ENCODE measurements at places on chromosomes 4 and X.

- no peak for DNase-seq
Observed at GRCh38 chr4:54794579-54794978, 136.8 kb downstream of the KIT start.

GRCh38 chr4:113365377-113365776 lies 315.9 kb downstream of the ANK2 start:
- no peak for DNase-seq

DNA sequence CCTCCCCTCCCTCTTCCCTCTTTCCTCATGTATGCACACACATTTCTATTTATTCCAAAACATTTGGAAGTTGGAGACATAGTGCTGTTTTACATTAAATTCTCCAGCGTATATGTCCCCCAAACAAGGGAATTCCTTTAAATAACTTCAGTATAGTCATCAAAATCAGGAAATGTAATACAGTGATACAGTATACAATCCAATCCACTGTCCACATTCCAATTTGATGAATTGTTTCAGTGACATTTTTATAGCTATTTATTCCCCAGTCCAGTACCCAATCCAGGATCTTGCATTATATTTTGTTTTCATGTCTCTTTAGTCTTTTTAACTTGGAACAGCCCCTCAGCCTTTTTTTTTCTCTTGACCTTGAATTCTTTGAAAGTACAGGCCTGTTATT lies 233.0 kb downstream of the DKK2 start:
- DNase-seq, result no peak

GRCh38 chr4:161466316-161466715 lies 697.5 kb downstream of the FSTL5 start:
- DNase-seq, result no peak

GRCh38 chrX:10554612-10555270 lies 65.6 kb downstream of the MID1 start:
- no peak for DNase-seq

DNA sequence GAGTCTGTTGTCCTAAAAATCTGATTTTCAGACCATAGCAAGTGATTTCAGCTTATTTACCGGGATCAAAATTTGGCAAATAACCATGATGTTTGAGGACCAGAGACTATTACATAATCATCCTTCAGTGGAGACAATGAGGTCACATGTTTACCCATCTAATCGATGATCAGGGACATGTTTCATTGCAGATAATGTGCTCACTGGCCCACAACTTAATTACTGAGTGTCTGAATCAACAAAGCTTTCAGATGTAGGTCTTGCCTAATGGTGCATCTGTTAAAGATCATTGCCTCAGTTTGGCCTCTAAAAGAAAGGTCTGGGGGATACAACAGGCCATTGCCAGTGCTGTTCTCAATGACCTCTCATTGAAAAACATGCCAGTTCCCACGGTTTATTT lies 42.8 kb upstream of the KLHL34 start:
- DNase-seq, result no peak

DNA sequence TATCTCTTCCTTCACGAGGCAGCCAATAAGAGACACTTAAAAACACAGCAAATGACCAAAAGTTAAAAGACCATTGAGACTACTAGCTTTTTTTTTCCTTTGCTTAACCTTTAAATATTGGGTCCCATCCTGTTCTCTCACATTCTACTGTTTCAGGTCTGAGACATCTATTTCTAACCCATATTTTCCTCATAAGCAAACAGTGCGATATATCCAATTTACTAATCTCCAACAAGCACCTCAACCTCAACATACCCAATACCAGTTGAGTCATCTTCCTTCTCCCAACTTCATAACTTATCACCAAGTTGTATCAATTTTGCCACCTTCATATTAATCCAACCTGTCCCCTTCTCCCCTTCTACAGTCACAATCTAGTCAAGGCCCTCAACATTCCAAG lies 7.0 kb downstream of the AWAT1 start:
- no peak for DNase-seq

- no peak for DNase-seq
Observed at GRCh38 chrX:38578167-38578566, 16.8 kb downstream of the TSPAN7 start.

DNA sequence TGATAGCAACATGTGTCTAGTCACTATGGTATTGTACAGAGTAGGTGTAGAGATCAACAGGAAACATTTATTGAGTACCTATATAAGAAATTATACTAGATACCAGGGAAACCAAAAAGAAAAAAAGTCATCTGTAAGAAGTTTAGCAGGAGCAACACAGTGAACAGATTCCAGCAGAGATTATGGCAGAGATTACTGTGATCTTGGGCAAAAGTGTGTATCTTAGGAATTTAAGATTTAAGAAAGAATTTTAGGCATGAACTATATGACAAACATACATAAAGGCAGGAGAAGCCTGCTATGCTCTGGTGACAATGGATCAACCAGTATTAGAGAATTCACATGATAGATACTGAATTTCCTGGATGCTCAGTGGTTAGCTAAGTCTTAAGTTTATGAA lies 37.9 kb downstream of the SNCA start:
- DNase-seq, result no peak
